Testis (tissue), 5 donors: ENCODE measurements at places on chromosomes 2 and 18. TPM values are rescaled to one million over a fixed set of nuclear protein-coding genes. Genes with fewer than 3 reads are reported as not detected.

The ESCO1 gene
- total RNA-seq, result 55.9 TPM

DNA sequence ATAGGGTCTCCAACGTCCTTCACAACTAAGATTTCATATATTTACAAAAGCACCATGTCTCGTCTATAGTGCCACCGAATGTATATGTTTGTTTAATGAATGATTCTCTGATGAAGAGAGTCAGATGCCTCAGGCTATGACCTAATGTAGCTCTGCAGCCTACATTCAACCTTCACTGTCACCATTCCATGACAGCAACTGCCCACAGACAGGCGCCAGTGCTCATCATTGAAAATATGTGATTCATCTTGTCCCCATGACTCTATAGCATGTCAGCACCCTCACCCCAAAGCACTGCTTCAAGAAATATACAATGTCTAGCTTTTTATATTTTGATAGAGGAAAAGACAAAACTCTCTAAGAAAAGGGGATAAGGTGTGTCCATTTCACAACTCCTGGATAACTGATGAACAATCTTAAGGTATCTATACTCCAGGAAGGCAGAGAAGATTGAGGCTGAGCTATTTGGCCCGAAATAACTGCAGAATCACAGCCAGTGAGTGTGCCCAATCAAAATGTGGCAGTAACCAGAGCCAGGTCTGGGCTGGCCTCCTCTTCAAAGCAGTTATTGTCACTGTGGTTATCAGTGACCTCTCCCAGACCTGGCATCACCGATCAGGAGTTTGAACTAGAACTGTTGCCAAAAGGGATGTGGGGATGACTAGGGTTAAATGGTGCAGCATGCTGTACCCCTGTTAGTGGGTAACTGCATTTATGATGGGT lies 246.6 kb downstream of the SETBP1 start:
- no peaks in the 10 kb centered on the region for H3K4me1 ChIP-seq
- H3K4me3 ChIP-seq, result no peak overlapping the region
- no peak overlapping the region for H3K27ac ChIP-seq

DNA sequence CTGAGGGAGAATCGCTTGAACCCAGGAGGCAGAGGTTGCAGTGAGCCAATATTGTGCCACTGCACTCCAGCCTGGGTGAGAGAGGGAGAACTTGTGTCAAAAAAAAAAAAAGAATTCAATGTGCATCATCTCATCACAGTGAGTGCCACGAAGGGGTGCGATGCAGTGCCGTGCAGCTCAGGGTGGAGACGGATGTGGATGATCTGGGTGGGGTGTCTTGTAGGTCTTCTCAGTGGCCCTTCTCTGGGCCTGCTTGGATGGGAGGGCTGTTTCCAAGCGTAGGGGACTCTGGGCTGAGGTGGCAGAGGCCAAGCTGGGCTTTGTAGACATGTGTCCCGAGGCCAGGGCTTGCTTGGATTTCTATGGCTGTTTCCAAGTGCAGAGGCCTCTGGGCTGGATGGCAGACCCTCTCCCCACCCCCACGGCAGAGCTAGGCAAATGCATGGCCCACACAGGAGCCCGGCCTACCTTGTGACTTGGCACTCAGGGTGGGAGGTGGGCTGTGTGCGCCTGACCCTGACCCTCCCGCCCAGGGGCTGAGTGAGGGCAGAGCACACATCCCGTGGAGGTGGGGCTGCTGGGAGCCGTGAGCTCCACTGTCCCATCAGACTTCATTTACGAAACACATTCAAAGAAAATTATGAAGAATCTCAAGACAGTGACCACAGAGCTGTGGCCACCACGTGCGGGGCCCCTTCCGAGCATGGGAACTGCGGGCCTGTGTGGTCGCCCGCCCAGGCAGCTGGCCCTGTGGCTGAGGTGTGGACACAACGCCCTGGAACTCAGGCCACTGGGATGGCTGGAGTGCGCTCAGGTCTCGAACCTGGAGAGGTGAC lies 76.4 kb downstream of the ASB1 start:
- no peak overlapping the region for H3K4me3 ChIP-seq
- H3K27ac ChIP-seq, result no peak overlapping the region
- no peaks in the 10 kb centered on the region for H3K27me3 ChIP-seq
- H3K4me1 ChIP-seq, result no peaks in the 10 kb centered on the region
- H3K36me3 ChIP-seq, result no peaks in the 10 kb centered on the region
- no peak for DNase-seq

- no peaks in the 10 kb centered on the region for H3K27me3 ChIP-seq
- H3K4me1 ChIP-seq, result no peaks in the 10 kb centered on the region
- DNase-seq, result no peak
- H3K27ac ChIP-seq, result no peak overlapping the region
- H3K4me3 ChIP-seq, result no peak overlapping the region
- no peaks in the 10 kb centered on the region for H3K36me3 ChIP-seq
Measured at GRCh38 chr2:237465515-237466148, 21.4 kb upstream of the MLPH start.

DNA sequence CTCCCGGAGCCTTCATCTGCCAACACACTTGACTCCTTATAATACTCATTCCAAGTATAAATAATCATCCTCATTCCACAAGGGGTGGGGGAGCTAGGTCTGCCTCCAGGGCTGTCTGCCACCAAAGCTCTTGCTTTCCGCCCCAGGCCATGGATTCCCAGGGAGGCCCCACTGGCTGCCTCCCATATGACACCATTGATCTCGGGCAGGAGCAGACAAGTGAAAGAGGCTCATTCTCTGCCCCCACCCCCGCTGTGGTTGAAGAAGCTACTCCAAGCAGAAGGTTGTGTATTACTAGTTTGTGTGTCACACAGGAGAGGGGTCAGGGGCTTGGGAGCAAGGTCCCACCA lies 99.5 kb downstream of the MRO start:
- H3K36me3 ChIP-seq, result no peaks in the 10 kb centered on the region
- no peak overlapping the region for H3K27ac ChIP-seq
- no peaks in the 10 kb centered on the region for H3K27me3 ChIP-seq
- peaks cover 10% of the 10 kb centered on the region for H3K4me1 ChIP-seq
- no peak overlapping the region for H3K4me3 ChIP-seq

GRCh38 chr18:43703050-43703449 lies 425.8 kb upstream of the SYT4 start:
- H3K27me3 ChIP-seq, result no peaks in the 10 kb centered on the region
- H3K36me3 ChIP-seq, result no peaks in the 10 kb centered on the region
- H3K4me3 ChIP-seq, result no peak overlapping the region
- no peaks in the 10 kb centered on the region for H3K4me1 ChIP-seq

- no peaks in the 10 kb centered on the region for H3K36me3 ChIP-seq
- no peak overlapping the region for H3K27ac ChIP-seq
Measured at GRCh38 chr2:160249876-160250275, 49.8 kb upstream of the ITGB6 start.

DNA sequence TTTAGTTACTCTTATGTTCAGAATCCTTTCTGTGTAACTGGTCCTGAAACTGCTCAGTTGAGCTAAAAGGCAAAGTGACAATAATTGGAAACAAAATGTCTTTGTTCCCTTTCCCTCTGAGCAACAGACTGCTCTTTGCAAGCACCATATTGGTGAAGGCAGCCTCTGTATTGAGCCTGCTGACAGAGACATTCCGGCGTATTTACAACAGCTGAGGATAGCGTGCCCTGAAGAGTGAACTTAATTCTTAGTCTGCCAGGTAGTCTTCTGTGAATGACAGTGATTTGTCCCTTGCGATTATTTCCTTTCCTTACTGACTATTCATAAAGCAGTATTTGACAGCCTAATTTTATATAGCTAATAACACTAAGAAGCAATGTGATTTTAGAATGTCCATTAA lies 239.1 kb downstream of the CPS1 start:
- no peaks in the 10 kb centered on the region for H3K36me3 ChIP-seq
- H3K27me3 ChIP-seq, result no peaks in the 10 kb centered on the region
- H3K27ac ChIP-seq, result no peak overlapping the region
- DNase-seq, result no peak

GRCh38 chr2:189171956-189172609 lies 7.5 kb downstream of the COL5A2 start:
- no peak overlapping the region for H3K27ac ChIP-seq
